ENCODE measurements at places on chromosomes 5 and 9. TPM values are rescaled to one million over a fixed set of nuclear protein-coding genes. Genes with fewer than 3 reads are reported as not detected.

- no peaks in the 10 kb centered on the region for H3K36me3 ChIP-seq
- DNase-seq = no peak
- H3K27ac ChIP-seq = no peak overlapping the region
- H3K27me3 ChIP-seq = peaks cover 4% of the 10 kb centered on the region
- H3K4me3 ChIP-seq = no peak overlapping the region
Measured at GRCh38 chr5:61768692-61769281, 436.7 kb downstream of the ZSWIM6 start.

GRCh38 chr9:272251-273213, 57.9 kb downstream of the DOCK8 start:
- no peak overlapping the region for H3K4me3 ChIP-seq
- no peaks in the 10 kb centered on the region for H3K4me1 ChIP-seq
- H3K36me3 ChIP-seq = no peaks in the 10 kb centered on the region
- DNase-seq = no peak
- H3K27me3 ChIP-seq = no peaks in the 10 kb centered on the region

- H3K27ac ChIP-seq = no peak overlapping the region
- no peak for DNase-seq
- H3K4me3 ChIP-seq = no peak overlapping the region
- H3K4me1 ChIP-seq = peaks cover 8% of the 10 kb centered on the region
Measured at GRCh38 chr5:59034498-59035186, 451.8 kb downstream of the RAB3C start.

GRCh38 chr5:131264451-131265099, 722 bp downstream of the CDC42SE2 start:
- peak overlapping the region; percentile 87 for H3K27ac ChIP-seq
- peak overlapping the region; percentile 95 for H3K4me3 ChIP-seq
- H3K36me3 ChIP-seq = no peaks in the 10 kb centered on the region
- no peaks in the 10 kb centered on the region for H3K4me1 ChIP-seq

DNA sequence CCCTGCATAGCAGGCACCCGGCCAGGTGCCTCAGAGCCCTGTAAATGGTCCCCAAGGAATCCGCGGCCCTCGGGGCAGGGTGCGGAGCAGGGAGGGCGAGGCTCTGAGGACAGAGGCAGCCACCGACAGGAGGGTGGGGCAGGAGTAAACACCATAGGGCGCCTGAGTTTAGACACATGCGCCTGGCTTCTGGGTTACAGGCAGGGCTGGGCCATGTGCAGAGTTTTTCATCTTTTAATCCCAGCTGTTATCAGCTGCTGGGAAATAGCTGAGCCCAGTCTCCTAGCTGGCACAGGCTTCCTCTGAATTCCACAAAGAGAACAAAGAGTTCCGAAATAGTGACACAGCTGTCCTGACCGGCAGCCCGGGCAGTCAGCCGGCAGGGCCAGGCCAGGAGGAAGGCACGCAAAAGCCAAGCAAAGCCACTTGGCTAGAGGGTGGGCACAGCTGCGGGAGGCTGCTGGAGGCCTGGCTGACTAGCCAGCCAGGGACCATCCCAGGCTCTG, 98.9 kb upstream of the PHYKPL start:
- no peak overlapping the region for H3K4me3 ChIP-seq
- no peaks in the 10 kb centered on the region for H3K4me1 ChIP-seq
- peak; percentile 44 for DNase-seq
- no peaks in the 10 kb centered on the region for H3K27me3 ChIP-seq

- no peaks in the 10 kb centered on the region for H3K27me3 ChIP-seq
- DNase-seq = no peak
- no peaks in the 10 kb centered on the region for H3K4me1 ChIP-seq
- H3K36me3 ChIP-seq = no peaks in the 10 kb centered on the region
- H3K4me3 ChIP-seq = no peak overlapping the region
Measured at GRCh38 chr9:98612061-98612752, 96.5 kb downstream of the GABBR2 start.

- no peaks in the 10 kb centered on the region for H3K27me3 ChIP-seq
- no peak overlapping the region for H3K27ac ChIP-seq
- H3K4me3 ChIP-seq = no peak overlapping the region
- no peaks in the 10 kb centered on the region for H3K4me1 ChIP-seq
- no peaks in the 10 kb centered on the region for H3K36me3 ChIP-seq
Measured at GRCh38 chr5:83001796-83002381, 75.3 kb downstream of the TMEM167A start.

- no peaks in the 10 kb centered on the region for H3K27me3 ChIP-seq
- no peaks in the 10 kb centered on the region for H3K36me3 ChIP-seq
- no peaks in the 10 kb centered on the region for H3K4me1 ChIP-seq
- H3K4me3 ChIP-seq = no peak overlapping the region
Measured at GRCh38 chr5:101306391-101307137, 403.5 kb upstream of the ST8SIA4 start.

DNA sequence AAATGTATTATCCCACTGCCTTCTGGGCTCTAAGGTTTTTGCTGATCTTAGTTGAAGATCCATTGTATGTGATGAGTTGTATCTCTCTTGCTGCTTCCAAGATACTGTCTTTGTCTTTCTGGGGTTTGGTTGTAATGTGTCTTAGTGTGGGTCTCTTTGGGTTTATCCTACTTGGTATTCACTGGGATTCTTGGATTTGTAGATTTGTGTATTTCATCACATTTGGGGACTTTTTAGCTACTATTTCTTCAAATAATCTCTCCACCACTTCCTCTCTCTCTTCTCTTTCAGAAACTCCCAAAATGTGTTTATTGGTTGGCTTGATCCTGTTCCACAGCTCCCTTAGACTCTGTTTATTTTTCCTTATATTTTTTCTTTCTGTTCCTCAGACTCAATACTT, 26.5 kb downstream of the IL31RA start:
- no peaks in the 10 kb centered on the region for H3K4me1 ChIP-seq
- no peaks in the 10 kb centered on the region for H3K36me3 ChIP-seq
- no peak for DNase-seq
- no peaks in the 10 kb centered on the region for H3K27me3 ChIP-seq
- no peak overlapping the region for H3K4me3 ChIP-seq
- no peak overlapping the region for H3K27ac ChIP-seq

DNA sequence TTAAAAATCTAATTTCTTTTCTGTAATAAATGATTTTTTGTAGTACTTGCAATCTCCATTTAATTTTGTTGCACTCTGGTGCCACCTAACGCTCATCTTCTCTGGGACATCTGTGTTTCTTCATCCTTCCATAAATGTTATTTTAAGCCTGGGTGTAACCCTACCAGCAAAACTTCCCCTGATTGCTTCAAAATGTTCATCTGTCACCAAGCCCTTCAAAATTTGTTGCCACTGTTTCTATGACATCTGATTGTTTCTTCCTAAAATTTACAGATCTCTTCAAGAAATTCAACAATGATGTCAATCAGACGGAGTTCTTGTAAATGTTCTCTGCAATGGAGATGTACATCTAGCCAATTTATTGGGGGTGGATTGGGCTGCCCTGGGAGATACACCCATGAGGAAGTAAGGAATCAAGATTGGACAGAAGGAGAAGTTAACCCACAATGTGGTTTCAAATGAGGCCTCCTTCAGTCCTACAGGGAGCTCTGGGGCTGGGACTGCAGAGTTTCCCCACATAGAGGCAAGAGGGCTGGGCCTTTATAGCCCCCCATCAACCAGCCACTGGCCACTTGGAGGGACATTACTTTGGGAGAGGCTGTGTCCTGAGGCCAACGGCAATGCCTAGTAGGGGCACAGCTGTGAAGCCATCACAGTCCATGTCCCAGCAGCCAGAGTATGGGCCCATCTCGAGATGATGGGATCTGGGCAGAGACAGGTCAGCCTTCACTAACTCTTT, 23.3 kb downstream of the MCTP1 start:
- no peak overlapping the region for H3K27ac ChIP-seq
- H3K36me3 ChIP-seq = no peaks in the 10 kb centered on the region
- H3K4me1 ChIP-seq = no peaks in the 10 kb centered on the region
- no peak overlapping the region for H3K4me3 ChIP-seq

- H3K27ac ChIP-seq = peak overlapping the region; percentile 92
- no peaks in the 10 kb centered on the region for H3K36me3 ChIP-seq
- no peak for DNase-seq
- H3K27me3 ChIP-seq = no peaks in the 10 kb centered on the region
- H3K4me3 ChIP-seq = peak overlapping the region; percentile 88
- peaks cover 50% of the 10 kb centered on the region for H3K4me1 ChIP-seq
Measured at GRCh38 chr5:150778088-150778516, 455 bp upstream of the SMIM3 start.

DNA sequence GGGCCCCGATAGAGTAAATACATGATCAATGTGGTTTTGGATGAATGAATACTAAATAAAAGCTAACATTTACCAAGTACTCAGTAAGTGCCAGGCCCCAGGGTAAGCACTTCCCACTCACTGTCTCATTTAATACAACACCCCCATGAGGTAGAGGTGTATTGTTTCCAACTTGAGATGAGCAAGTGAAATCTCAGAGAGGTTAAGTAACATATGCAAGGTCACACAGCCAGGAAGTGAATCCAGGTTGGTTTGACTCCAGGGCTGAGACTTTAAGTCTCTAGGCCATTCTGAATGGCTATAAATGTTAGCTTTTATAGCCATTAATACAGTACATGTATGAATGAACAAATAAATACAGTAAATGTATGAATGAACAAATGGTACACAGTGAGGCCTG, 39.4 kb downstream of the LHX2 start:
- DNase-seq = no peak
- H3K4me1 ChIP-seq = peaks cover 2% of the 10 kb centered on the region
- no peaks in the 10 kb centered on the region for H3K27me3 ChIP-seq
- H3K4me3 ChIP-seq = no peak overlapping the region

- H3K36me3 ChIP-seq = no peaks in the 10 kb centered on the region
- peaks cover 5% of the 10 kb centered on the region for H3K4me1 ChIP-seq
- H3K27ac ChIP-seq = no peak overlapping the region
- no peaks in the 10 kb centered on the region for H3K27me3 ChIP-seq
- no peak for DNase-seq
Measured at GRCh38 chr9:123691765-123692303, 238.1 kb downstream of the DENND1A start.

DNA sequence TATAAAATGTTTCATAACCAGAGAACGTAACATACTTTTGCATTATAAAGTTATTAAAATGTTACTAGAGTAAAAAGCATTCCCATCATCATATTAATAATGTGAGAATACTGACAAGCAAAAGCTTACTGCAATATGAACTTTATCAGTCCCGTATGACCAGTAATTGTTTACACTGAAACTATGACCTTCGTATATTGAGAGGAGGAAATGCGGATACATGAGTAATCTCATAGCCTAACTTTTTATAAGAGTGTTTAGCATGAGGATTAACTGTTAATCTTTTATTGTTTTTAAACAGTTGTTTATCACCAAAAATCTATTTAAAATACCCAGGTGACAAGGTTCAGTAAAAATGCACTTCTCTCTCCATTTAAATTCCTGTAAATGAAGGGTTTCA, 272.4 kb downstream of the SLF1 start:
- no peak overlapping the region for H3K27ac ChIP-seq
- no peak for DNase-seq
- H3K27me3 ChIP-seq = no peaks in the 10 kb centered on the region
- no peaks in the 10 kb centered on the region for H3K4me1 ChIP-seq
- no peak overlapping the region for H3K4me3 ChIP-seq

The TUSC1 gene
- 23.5 TPM for total RNA-seq

The GPX8 gene
- total RNA-seq = 15.2 TPM

The PAPPA gene
- 6.2 TPM for total RNA-seq

The LIX1 gene
- total RNA-seq = 0.33 TPM

The ARHGEF39 gene
- 1.4 TPM for total RNA-seq

The LIFR gene
- 103 TPM for total RNA-seq

The PTGES gene
- 0.67 TPM for total RNA-seq

The EPB41L4B gene
- total RNA-seq = 20.4 TPM

The NSD1 gene
- 40.6 TPM for total RNA-seq

The SLC35A4 gene
- 73.8 TPM for total RNA-seq

Data from adrenal gland (tissue), 19 donors.